ENCODE measurements at places on chromosomes 4 and X. TPM values are rescaled to one million over a fixed set of nuclear protein-coding genes. Genes with fewer than 3 reads are reported as not detected.

GRCh38 chr4:12707381-12708175 lies 776.6 kb downstream of the RAB28 start:
- DNase-seq, result no peak

Gene XAGE1A
- not detected for polyA plus RNA-seq

DNA sequence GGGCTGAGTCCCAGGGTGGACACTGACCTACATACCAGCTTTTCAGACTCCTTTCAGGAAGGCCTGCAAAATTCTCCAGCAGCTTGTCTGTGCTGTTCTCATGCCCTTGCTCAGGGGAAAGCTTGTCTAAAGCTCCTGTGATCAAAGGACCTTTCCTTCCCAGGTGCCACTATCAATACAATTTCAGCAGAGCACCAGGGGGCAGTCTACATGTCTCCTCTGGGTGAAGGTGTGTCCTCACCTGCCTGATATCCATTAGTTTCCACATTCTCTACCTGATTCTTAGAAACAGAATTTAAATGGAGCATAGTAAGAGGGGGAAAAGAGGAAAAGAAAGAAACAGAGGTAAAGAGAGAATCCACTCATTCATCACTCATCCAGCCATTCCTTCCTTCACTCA lies 114.2 kb downstream of the PPARGC1A start:
- no peak for DNase-seq

DNA sequence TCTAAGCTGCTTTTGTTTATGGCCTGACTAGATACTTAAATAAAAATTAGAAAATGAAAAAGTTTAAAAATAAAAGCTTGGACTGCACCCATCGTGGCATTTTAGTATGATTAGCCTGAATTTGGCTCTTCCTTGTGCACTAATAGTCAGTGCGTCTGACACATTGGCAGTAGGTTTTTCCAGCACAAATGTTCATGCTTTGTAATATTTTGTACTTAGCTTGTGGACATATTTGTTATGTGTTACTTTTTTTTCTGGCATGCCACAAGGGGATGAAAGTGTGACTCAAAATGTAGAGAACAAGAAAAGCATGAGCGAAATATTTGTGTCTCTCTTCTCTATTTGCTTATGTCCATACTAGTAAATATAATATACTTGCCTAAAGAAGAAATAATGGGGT lies 359.3 kb downstream of the ADGRL3 start:
- no peak for DNase-seq

DNA sequence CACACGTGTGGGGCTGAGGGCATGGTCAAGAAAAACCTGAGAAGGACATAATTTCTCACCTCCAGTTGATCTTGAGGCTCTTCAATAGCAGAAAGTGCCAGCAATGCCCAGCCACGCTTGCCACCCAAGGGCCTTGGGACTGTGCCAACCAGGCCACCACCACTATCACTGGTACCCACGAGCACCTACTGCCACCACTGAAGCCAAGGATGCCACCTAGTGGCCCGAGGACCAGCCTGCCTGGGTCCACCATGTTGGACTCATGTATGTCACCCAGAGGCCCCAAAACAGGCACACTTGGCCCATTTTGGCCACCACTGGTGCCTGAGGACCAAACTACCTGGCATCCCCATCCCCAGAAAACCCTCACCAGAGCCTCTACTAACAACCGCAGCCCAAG lies 191.8 kb downstream of the ADAM29 start:
- no peak for DNase-seq

DNA sequence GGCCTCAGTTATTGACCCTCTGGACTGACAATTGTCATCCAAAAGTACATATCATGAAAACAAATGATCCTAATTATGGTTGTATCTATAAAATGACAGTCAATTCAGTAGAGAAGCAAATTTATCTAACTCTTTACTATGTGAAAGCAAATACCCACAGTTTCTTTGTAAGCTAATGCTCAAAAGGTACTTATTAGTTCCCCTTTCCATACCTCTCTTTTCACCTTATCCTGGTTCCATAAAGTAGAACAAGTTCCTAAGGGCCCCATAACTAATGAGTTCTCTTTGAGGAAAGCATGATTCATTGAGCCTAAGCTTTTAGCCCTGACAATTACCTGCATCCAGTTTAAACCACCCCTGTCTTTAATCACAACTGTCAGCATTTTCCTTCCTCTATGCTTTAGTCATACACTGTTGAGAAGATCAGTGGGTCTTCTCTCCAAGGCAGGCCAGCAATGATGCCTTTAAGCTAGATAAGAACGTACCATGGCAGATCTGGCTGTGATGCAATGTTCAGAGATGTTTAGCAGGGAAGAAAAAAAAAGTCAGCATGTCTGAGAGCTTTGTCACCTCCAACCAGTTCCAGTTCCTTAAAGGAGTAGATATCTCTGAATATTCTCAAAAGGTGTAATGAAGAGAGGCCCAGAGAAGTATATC lies 179.7 kb upstream of the RASGEF1B start:
- no peak for DNase-seq

Gene CT55
- not detected for polyA plus RNA-seq

DNA sequence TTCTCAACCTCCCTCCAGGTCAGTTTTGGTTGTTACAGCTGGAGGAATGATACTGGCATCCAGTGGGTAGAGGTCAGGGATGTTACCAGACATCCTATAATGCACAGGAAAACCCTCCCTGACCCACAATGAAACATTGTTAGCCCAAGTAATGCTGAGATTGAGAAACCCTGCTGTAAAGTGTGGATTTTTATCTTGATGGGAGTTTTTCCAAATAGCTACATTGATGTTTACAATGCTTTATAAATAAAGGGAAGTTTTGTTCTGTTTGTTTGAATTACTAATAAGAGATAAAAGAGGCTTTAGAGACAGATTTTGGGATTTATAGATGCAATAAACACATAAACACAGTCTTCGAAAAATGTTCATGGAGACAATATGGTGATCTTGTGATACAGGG lies 194.0 kb upstream of the NUDT6 start:
- no peak for DNase-seq

Gene SCARB2
- polyA plus RNA-seq, result 157 TPM

Gene EGFL6
- 73.5 TPM for polyA plus RNA-seq

Gene OCRL
- polyA plus RNA-seq, result 11.9 TPM

Gene CYP2U1
- polyA plus RNA-seq, result 6.1 TPM

DNA sequence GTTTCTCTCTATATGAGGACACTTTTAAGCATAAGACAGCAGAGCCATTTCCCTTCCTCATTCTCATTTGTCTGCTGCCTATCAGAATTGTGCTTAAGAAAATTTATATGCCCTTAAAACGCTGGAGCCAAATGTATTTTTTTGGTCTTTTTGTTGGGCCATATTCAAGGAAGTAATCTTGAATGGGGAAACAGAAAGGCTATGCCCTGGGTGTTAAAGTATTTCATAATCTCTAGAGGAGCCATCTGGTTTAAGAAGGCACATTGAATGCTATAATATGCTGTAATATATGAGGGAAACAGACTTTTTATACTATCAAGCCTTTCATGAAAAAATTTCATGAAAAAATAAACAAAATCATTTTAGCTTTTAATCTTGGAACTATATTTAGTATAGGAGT lies 4.3 kb downstream of the DMD start:
- no peak for DNase-seq

DNA sequence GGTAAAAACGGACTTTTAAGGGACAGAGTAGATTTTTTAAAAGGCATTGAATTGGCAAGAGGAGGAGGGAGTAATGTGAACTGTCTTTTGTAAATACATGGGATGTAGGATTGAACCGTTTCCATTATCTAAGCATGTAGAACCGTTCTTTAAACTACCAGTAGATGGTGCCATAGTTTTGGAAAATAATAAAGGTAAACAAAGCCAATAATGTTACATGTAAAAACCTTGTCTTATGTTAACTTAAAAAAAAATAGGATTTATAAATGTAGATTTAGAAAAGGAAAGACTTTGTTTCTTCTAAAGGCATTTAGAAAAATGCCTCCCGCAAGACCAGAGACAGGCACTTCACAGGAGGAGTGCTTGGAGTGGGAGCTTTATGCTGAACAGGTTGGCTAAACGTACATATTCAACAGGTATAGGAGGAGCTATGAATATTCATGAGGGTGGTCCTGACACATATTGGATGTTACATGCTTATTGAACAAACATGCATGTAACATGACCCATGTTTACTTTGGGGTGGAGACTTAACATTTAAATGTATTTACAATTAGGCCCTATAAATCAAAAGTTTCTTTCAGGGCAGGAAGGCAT lies 45.5 kb upstream of the FAM241A start:
- peak; percentile 61 for DNase-seq

DNA sequence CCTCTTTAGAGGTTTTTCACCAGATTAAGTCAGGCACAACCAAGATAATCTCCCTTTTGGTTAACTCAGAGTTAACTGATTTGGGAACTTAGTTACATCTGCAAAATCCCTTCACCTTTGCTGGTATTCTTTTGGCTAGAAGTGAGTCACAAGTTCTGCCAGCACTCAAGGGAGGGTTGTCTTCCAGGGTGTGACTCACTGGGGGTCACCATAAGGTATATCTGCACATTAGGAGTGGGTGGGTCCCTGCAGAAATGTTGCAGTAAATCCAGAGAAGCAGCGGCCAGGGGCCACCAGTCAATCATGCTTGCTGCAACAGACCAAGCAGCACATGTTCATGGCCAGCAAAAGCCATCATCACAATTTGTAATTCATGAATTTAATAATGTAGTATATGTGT lies 59.8 kb upstream of the MAML3 start:
- DNase-seq, result no peak

- DNase-seq, result no peak
Measured at GRCh38 chr4:98686847-98687246, 28.4 kb upstream of the TSPAN5 start.

Gene AREG
- polyA plus RNA-seq, result 0.19 TPM

GRCh38 chr4:8394061-8394519 lies 46.4 kb downstream of the ACOX3 start:
- DNase-seq, result peak; percentile 78

Gene FGF2
- 10.5 TPM for polyA plus RNA-seq

Gene SCD5
- polyA plus RNA-seq, result 15.4 TPM

DNA sequence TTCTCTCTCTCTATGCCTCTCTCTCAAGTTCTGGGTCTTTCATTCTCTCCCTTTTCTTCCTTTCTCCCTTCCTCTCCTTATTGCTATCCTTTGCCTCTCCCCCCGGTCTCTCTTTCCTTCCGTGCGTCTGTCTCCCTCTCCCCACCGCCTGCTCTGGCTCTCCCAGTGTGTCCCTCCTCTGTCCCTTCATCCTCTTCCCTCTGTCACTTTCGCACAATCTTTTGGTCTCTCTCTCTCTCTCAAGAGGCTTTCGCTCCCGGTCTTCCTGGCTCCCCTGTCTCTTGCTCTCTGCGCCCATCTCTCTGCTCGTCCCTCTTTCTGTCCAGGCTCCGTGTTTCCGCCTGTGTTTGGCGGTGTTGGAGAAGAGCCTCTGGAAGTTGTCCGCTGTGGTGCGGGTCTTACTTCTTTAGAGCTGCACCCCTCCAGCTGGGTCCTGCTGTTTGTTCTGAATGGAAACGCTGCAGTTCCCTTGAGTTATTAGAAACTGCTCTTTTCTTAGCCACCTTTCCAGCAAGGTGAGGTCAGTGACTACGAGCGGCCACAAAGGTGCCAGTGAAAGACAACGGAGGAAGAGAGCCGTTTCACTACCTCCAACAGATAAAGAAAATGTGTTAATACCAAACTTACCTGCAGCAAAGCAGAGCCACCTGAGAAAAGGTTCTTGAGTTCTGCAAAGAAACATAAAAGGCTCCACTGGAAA lies 1.1 kb downstream of the BMPR1B start:
- DNase-seq, result peak; percentile 36

Gene TMEM31
- 1.1 TPM for polyA plus RNA-seq

DNA sequence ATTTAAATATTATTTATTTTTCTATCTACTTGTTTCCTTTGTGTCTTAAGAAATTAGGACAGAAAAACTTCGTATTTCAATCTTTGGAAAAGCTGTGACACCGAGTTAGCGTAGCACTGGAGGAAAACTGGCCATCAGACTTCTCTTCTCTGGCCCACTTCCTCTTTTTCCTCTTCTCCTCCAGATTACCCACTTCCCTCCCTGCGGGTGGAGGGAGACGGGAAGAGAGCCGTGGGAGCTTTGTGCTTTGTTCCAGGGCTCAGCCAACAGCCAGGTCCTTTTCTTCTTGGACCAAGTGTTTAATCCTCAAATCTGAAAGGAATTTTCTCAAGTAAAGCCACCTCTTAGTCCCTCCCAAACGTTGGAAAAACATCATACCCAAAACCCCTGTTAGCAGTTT lies 29.7 kb downstream of the OFD1 start:
- DNase-seq, result no peak

GRCh38 chr4:3407930-3408792 lies 33.6 kb upstream of the HGFAC start:
- no peak for DNase-seq

Gene SORBS2
- polyA plus RNA-seq, result 18.0 TPM

Measured in muscle of arm (tissue), 14 donors.